ENCODE measurements at places on chromosomes 3 and 15.

DNA sequence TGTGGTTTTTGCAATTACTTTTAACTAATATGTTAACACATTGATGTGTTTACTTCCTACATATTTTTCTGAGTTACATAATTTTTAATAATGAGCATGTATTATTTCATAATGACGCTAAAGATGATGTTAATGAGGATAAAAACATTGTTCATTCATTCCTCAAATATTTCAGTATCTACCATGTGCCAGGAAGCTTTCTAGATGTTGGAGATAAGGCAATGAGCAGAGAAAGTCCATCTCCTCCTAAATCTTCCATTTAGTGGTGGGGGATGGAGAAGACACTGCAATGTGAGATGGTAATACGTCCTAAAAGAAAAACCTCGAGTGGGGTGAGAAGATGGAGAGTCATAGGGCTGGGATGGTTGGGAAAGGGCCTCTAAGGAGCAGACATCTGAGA is 132.7 kb downstream of the MYLK start:
- DNase-seq = no peak

- DNase-seq = no peak
Measured at GRCh38 chr3:52090933-52091468, 34.6 kb upstream of the DUSP7 start.

GRCh38 chr3:47643092-47643491 is 64.4 kb upstream of the CSPG5 start:
- DNase-seq = no peak

DNA sequence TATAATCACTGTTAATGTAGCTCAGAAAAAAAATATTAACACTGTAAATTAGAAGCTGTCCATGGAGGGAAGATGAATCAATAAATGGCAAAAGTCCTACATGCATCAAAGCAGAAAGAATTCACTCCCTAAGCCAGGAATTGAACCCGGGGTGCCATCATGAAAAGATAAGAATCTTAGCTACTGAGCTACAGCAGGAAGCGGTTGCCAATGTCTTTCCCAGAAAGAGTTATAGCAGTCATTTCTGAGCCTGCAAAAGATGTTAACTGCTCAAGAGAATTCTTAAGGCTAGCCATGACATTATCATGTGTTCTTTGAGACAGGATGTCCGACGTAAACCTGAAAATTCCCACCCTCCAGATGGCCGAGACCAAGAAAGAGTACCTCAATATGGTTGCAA is 47.4 kb upstream of the MKRN3 start:
- DNase-seq = no peak

DNA sequence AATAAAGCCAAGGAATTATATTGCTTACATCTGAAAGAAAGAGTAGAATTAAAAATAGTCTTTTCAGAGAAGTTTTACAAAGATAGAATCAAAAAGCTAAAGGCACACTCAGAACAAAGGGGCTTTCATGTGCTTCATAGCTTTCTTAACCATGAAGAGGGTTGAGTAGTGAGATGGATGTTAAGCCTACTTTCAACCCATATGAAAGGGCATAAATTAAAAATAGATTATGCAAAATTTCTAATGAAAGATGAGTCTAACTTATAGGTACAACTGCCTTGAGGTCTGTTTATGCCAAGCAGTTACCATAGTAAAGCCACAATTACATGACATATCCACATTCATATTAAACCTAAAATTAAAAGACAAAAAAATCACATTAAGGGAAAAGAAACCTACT is 223.3 kb upstream of the ARHGEF26 start:
- no peak for DNase-seq

DNA sequence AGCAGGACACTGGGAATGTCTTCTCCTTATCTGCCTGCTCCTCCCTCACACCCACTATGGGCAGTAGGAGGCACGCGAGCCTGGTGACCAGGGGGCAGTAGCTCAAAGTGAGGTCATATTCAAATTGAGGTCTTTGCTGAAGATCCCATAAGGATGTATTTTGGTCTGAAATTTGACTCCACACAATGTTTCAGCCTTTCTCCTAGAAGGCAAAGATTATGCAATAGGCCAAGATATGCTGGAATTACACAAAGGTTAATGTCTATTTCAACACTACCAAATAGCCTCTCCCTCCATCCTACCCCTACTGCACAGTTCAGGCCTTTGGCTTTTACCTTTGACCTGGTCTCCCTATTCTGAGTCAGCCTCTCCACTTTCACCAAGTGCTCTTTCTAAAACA is 203.0 kb downstream of the TIGIT start:
- no peak for DNase-seq

DNA sequence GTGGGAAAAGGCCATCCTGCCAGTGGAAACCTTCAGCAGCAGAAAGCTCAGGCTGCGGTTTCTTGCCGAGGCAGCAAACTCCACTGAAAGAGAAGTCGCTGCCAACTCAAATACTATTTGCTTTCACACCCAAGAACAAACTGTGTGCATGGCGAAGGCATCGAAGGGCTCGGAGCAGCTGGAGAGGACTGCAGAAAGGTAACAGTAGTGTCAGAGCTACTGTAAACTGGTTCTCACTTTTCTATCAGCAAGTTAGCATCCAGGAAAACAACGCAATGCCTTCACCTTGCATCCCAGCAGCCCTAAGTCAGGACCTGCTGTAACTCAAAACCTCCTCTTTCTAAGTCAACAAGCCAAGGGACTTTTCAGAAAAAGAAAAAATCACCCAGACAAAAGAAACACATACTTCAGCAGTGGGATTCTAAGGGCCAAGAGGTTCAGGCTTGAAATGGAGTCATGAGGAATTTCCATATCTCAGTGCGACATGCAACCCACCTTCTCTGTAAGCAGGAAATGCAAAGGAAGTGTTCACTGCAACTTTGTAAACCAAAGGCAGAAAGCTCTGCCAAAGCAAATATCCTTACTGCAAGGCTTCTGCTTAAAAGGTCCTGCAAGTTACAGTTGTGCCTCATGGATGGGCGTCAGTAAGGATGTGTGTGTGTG is 193.5 kb downstream of the FOXP1 start:
- no peak for DNase-seq

DNA sequence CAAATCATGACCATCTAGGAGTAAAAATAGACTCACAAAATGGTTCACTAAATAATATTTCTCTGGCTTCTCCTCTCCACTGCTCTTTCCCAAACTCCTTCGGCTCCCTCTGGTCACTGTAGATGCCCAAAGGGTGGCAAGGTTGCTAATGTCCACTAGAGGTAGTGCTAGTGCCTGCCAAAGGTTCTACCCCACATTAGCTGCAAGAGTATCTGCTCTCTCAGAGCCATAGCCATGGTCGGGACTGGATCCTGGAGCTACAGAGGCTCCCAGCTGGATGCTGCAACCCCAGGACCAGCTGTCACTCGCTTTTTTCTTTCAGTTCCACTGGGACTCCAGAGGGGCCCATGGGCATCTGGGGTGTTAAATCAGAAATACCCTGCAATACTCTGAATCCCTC is 8.5 kb downstream of the HTR3D start:
- no peak for DNase-seq

- no peak for DNase-seq
Measured at GRCh38 chr15:100810831-100811230, 68.8 kb upstream of the ALDH1A3 start.

- DNase-seq = no peak
Measured at GRCh38 chr15:65076486-65077290, at the start of gene KBTBD13. Gene KBTBD13 (plus strand): TSS chr15:65076746. CDS start chr15:65076816, 70 bp downstream.

- no peak for DNase-seq
Measured at GRCh38 chr3:143851331-143852017, 3.2 kb upstream of the SLC9A9 start.

DNA sequence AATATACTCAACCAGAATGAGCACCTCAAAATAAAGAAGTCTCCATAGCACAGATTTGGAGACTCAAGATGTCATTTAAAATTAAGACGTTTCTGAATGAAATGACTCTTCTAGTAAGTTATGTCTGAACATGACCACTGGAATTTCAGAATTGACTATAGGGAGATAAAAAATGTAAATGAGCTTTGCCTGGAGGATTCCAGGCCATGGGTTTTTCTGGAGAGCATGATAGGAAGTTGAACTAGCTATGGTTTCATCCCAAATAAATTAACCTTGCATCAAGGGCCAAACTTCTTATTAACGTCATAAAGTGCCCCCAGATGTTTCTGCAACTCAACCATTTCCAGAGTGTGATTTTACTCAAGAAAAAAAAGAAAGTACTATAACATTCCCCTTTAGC is 222.6 kb upstream of the NR2F2 start:
- no peak for DNase-seq

DNA sequence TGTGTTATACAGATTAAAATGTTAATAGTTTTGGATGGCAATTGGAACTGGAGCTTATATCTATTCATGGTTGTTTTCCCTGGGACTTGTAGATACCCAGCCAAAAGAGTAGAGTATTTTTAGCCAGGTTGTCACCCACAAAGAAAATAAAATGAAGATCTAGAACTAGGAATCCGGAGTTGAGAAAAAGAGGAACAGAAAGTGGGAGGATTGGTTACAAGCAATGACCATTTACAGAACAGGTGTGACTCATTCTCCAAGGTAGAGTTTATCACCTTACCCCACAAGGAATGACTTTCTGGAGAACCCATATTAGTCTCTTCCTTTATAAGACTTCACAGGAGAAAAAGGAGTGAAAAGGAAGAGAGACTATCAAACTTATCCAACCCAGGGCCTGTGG is 99.8 kb downstream of the TMEM108 start:
- no peak for DNase-seq
